ENCODE measurements at places on chromosomes 1 and 21.
A peak's percentile ranks its signal among the peaks of the same experiment; 100 is the strongest.

- DNase-seq = no peak
Measured at GRCh38 chr21:44368711-44369446, 15.5 kb downstream of the TRPM2 start.

- no peak for DNase-seq
Measured at GRCh38 chr1:203592156-203592555, 34.5 kb upstream of the ATP2B4 start.

- DNase-seq = no peak
Measured at GRCh38 chr21:46081862-46082712, 15.8 kb upstream of the COL6A2 start.

- no peak for DNase-seq
Measured at GRCh38 chr1:190413142-190413541, 64.5 kb downstream of the BRINP3 start.

GRCh38 chr1:176096015-176096414 lies 111.1 kb downstream of the COP1 start:
- no peak for DNase-seq

GRCh38 chr1:6438047-6438525 lies 13.5 kb downstream of the ESPN start:
- peak; percentile 33 for DNase-seq

All from stimulated activated CD8-positive, alpha-beta memory T cell treated with anti-CD3 and anti-CD28 coated beads, Interleukin-15, amount 100 ng/mL, for 24 hours (primary cell).